ENCODE measurements at places on chromosomes 5 and 9.

- peak; percentile 60 for DNase-seq
These were observed at the start of gene KLF4 for GRCh38 chr9:107489687-107490605. Gene KLF4 (minus strand): TSS chr9:107489769. CDS start chr9:107489172, 597 bp downstream.

DNA sequence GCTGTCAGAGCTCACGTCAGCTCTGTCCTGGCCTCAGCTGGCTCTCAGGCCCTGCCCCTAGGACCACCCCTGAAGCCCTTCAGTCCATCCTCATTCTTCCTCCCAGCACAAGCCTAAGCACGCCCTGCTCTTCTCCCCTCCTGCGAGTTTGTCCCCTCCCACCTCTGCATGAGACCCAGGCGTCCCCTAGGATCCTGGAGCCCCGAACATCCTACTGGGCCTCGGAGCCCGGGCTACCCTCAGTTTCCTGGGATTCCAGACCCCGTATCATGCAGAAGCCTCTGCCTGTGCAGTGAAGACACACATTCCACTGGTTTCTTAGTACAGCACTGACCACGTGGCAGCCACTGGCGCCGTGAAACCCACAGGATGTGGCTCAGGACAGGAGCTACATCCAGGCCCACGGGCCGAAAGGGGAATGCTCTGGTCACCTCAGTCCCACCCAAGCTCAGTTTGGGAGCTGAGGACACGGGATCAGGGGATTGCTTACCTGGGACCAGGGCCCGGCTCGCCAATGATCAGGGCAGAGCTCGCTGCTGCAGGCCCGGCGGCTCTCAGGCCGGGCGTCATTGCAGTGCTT lies 64.2 kb downstream of the ZNF354C start:
- no peak for DNase-seq

DNA sequence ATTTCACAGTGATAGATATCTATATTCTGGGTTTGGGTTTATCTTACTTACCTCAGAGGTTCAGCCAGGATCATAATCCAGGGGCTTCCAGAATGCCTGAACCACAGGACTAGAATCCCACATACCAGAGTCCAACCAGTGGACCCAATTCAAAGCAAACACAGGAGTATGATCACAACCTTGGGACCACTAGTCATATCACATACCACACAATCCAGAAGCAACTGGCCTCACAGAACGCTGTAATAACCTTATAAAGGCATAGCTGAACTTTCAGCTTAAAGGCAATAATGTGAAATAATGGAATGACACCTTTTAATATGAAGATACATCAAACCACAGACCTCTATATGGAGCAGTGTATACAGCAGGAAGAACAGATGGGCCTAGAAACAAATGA lies 25.3 kb downstream of the RAPGEF6 start:
- no peak for DNase-seq

DNA sequence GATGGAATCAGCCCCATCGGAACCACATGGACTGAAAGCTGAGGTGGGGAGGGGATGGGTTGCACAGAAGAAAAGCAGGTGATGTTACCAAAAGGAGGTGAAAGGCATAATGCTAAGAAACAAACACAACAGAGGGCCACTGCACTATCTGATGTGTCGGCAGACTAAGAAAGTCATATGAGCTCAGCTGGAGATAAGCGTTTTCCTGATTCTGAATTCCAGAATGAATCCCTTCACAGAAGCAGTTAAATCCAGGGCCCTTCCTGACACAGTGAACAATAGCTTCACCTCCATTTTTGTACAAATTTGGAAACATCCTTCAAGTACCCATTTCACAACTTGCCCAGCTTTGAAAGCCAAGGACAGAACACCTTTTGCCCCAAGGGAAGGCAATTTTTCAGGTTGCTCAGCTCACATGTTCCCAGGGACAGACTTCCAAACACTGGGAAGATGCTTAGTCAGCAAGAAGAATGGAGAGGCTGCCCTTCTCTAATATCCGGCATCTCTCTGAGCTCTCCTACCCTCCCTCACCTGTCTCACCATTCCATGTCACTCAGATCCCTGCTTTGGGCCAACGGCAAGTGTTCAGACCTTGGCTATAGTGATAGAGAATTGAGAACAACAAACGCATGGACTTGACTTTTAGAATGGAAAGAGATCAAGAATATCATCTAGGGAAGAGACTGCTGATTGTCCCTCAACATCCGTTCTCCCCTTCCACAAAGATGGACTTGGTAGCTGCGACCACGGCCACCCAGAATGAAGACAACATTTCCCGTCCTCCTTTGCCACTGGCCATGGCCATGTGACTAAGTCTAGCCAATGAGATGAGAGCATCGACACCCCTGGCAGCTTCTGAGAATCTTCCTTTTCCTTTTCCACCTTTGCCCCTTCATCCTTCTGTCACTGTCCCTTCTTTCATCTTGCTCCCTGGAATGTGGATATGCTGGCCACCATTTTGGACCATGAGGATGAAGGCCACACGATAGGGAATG lies 68.6 kb upstream of the IL17B start:
- no peak for DNase-seq

DNA sequence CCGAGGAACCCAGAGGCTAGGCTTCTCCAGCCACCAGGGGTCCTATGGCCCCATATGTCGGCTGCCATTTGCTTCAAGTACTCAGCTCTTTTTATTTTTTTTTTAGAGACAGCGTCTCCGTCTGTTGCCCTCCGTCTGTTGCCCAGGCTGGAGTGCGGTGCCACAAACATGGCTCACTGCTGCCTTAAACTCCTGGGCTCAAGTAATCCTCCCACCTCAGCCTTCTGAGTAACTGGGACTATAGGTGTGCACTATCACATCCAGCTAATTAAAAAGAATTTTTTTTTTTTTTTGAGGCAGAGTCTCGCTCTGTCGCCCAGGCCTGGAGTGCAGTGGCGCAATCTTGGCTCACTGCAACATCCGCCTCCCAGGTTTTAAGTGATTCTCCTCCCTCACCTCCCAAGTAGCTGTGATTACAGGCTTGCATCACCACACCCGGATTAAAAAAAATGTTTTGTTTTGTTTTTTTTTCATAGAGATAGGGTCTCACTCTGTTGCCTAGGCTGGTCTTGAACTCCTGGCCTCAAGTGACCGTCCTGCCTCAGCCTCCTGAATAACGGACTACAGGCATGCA lies 8.9 kb downstream of the CERCAM start:
- no peak for DNase-seq

- no peak for DNase-seq
These were observed 433.9 kb upstream of the SLC30A5 start for GRCh38 chr5:68659881-68660280.

DNA sequence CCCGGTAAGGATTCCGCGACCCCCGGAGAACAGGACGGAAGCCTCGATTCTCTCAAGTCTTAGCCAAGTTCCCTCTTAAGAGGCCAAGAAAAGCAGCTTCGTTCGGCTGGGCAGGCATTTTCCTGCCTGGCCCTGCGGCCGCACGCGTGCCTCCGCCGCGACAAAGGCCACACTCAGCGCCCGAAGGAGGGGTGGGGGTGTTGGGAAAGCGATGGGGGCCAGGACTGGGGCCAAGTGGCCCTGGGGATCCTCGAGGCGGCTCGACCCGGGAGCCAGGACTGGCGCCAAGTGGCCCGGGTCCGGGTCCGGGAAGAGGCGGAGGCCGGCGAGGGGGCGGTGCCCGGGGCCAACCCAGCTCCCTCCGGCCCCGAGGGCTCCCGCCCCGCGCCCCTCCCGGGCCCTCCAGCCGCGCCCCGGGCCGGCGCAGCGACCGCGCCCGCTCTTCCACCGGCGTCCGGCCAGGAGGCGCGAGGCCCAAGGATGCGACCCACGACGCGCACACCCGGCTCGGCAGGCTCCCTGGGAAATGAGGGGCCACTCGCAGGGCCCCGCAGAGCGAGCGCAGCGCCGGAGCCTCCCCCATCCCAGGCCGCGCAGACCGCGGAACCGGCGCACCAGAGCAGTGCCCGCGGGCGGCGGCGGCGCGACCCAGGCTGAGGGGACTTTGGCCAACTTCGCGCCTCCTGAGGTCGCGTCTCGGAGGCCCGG lies 756 bp downstream of the VAV2 start:
- no peak for DNase-seq

DNA sequence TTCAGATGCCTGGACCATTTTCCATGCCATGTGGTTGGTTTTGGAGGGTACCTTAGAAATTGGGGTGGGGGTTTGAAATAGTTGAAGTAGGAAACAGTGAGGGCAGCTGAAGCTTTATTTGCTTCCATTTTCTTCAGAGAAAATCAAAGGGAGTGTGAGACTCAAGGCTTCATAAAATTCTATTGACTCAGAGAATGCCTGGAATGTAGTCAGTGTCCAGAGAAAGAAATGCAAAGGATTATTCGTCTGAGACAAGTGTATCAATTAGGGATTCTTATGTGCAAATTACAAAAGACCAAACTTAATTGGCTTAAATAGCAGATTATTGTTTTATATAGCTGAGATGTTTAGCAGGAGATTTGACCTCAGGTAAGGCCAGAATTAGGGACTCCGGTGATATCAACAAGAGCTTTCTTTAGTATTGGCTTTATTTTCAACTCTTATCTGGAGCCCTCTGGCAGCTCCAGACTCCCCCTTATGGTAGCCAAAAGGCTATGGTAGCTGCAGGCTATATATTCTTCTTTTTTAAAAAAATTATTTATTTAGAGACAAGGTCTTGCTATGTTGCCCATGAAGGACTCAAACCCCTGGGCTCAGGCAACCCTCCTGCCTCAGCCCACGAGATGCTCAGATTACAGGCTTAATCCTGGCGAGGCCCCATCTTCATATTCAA lies 38.9 kb downstream of the PTTG1 start:
- DNase-seq = no peak

GRCh38 chr5:121974261-121974660 lies 12.5 kb downstream of the SRFBP1 start:
- DNase-seq = no peak

DNA sequence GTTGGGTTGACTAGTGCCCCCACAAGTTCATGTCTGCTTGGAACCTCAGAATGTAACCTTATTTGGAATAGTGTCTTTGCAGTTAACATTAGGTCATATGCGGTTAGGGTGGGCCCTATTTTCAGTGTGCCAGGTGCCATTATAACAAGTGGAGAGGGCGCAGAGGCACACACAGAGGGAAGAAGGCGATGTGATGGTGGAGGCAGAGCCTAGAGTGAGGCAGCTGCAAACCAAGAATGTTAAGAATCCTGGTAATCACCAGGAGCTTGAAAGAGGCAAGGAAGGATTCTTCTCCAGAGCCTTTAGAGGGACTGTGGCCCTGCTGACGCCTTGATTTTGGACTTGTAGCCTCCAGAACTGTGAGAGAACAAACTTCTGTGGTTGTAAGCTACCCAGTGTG lies 10.9 kb downstream of the GPR107 start:
- no peak for DNase-seq

- no peak for DNase-seq
These were observed 297.0 kb upstream of the ACTBL2 start for GRCh38 chr5:57779383-57780223.

DNA sequence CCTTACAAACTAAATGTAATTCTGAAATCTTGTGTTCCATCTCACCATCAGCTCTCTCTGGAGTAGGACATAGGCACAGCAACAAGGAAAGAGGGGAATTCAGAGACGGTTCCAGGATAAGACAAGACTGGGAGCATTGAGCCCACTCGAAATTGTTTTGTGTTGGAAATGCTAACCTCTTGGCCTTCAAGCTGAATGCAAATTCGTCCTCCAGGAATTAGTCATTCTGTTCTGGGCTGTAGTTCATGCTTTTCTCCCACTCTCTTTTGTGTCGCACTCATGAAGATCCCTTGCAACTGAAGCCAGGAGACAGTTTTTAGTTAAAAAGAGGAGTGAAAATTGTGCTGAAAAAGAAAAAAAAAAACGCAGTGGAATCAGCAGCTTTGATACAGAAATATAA lies 121.7 kb upstream of the SEMA6A start:
- no peak for DNase-seq

DNA sequence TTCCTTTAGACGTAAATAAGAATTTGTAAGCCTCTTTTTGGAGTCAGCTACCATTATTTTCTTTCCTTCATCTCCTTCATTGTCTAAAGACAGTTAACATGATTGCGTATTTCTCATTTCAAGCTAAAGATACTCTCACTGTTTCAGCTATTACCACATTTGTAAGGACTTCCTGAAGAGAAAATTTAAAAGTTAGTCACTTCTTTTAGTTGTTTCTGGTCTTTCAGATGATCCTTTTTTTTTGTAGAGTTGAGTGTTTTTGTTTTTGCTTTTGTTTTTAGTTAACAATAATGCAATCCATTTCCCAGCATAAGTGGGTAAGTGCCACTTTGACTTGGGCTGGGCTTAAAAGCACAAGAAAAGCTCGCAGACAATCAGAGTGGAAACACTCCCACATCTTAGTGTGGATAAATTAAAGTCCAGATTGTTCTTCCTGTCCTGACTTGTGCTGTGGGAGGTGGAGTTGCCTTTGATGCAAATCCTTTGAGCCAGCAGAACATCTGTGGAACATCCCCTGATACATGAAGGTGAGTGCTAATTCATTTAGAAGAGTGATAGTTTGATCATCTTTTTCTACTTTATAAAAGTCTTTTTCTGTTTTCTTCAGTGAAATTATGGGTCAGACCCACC lies 2.0 kb downstream of the IL31RA start:
- no peak for DNase-seq

DNA sequence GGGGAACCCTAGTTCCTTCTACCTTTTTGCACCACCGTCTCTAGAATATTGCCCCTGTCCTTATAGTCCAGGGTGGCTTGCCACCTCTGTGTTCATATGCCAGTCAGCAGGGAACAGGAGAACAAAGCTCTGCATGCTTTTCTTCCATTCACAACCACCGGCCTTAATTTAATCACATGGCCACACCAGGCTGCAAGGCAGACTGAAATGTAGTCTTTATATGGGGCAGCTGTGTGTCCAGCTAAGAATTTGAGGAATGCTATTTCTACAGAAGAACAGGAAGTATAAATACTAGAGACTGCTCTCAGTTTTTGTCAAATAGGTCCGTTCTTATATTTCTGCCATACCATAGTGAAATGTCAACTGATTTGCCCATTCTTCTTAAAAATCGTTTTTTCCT lies 5.8 kb downstream of the C5orf22 start:
- DNase-seq = no peak

GRCh38 chr5:151202381-151203139 lies 21.3 kb downstream of the CCDC69 start:
- no peak for DNase-seq

DNA sequence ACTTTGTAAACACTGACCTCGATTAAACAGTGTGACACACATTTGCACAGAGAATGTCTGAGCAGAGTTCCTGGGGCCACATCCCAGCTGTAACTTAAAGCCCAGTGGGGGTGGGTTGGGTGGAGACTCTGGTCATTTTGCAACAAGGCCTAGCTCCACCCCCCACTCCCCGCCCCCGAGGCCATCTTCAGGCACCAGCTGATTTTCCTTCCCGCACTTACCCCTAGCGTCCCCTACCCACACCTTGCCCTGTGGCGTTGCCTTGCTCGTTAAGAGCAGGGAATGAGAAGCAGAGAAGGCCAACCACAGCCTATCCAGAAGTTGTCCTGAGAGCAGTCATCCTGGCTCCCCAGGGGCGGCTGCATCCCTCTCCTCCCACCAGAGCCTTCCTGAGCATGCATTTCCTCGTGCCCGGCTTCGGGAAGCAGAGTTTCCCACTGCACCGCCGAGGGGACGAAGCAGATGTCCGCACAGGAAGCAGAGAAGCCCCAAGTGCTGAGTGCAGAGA lies 101.7 kb upstream of the SARDH start:
- DNase-seq = no peak

- no peak for DNase-seq
These were observed 127.1 kb downstream of the GLIS3 start for GRCh38 chr9:4172731-4173130.
